ENCODE measurements at places on chromosomes 3 and 15.

DNA sequence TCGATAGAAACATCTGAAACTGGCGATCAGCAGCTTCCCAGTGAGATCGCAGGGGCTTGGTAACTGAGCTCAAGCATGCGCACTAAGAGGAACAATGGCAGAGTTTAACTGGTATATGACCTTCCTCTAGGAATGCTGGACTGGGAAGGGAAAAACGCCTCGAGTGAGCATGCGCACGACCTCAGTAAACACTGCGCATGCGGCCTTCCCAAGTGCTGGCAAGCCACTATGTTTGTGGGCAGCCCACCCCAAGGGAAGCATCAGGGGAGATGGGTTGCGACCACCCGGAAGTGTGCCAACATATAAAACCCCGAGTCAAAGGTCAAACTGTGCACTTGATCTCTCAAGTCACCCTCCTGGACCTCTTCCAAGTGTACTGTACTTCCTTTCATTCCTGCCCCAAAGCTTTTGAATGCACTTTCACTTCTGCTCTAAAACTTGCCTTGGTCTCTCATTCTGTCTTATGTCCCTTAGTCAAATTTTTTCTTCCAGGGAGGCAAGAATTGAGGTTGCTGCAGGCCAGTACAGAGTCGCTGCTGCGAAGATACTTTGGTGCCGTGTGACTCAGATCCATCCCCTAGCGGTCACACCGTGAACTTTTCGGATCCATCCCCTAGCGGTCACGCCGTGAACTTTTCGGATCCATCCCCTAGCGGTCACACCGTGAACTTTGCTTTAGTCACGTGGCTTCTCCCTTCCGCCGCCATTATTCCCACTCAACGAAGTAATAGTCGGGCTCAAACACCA lies 243.3 kb downstream of the FAM43A start:
- DNase-seq = no peak

GRCh38 chr3:78724859-78725258 lies 1042.9 kb downstream of the ROBO1 start:
- no peak for DNase-seq

GRCh38 chr15:101615414-101615985 lies 36.7 kb downstream of the TM2D3 start:
- DNase-seq = no peak

DNA sequence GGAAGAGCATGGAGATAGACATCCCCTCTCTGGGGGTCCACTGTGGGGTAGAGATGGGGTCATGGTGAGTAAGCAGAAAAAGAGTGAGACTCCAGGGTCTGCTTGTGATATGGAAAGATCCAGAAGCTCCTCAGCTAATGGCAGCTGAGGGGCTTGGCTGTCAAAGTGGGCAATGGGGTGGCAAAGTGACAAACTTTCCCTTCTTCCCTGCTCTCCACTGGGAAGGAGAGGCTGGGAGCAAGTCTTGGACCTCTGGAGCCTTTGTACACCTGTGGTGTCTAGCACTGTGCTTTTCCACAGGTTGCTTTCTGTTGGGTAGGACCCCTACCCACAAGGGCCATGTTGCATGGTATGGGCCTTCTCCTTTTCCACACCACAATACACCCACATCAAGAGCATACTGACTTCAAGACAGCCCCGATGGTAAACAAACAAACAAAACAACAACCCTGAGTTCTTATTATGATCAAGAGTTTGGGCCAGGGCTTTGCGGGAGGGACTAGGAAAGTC lies 3.5 kb downstream of the ITGA11 start:
- no peak for DNase-seq

GRCh38 chr15:81314378-81314777 lies 9.6 kb downstream of the STARD5 start:
- no peak for DNase-seq

DNA sequence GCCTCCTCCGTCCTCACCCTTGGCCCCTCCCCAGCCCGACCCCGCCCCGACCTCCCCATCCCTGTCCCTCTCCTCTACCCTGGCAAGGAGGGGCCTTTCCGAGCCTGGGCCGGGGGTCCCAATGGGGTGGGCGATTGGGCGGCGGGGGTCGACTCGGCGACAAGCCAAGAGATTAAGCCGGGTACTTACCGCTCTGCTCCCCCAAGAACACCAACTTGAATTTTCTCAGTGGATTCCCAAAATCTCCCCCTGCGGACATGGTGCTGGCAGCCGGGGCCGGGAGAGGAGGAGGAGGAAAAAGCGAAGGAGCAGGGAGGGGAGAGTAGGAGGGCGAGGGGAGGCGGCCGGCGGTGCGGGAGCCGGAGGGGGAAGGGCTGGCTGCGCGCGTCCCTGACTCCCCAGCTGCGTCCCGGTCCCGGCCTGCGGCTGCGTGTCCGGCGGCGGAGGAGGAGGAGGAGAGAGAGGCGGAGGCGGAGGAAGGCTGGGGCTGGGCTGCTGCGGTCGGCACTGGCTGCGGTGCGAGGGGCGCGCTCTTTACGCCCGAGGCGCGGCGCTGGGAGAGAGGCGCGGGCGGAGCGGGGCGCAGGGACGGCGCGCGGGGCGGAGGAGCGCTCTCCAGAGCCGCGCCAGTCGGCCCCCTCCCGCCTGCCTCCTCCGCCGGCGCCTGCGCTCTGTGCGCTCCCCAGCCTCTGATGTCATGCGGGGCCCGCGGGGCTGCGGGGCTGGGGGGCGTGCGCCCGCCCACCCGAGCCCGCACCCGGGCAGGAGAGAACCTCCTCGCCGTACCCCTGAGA lies at the start of gene RAB6B:
RAB6B (minus strand) TSS at position 675 of the 794 bp plus-strand sequence; CDS start at position 259, 416 bp downstream.
- DNase-seq = no peak

DNA sequence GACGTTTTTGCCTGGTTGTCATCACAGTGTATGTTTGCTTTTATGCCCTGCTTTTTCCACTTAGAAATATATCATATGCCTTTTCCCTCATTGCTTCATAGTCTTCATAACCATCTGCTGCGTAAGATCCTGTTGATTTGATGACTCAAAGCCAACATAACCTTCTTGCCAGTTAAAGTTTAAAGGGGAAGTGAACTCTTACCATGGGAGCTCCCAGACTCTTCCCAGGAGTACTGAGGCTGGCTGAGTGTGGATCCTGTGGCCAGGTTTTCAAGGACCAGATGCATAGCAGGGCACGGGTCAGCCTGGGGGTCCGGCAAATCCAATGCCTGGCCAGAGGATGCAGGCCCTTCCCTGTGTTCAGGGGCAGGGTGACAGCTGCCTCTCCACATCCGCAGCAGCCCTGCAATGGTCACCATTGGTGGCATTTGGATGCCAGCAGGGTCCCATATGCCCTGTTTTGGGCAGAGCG lies 42.0 kb upstream of the SACM1L start:
- DNase-seq = no peak

DNA sequence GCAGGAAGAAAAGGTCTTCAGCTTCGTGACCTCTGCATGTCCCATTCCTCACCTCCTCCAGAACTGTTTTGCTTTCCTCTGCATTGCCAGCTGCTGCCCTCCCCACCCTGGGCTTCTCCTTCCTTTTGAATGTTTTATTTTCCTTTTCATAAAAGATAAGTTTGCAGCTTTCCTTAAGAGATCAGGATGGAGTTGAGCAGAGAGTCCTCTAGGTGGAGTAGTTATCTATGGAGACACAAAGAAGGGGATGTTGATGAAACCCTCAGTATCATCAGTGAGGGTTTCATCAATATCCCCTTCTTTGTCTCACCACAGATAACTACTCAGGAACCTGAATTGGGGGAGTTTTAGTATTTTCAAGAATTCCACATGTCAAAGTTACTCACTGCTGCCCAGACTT lies 19.0 kb upstream of the SLC25A36 start:
- no peak for DNase-seq

DNA sequence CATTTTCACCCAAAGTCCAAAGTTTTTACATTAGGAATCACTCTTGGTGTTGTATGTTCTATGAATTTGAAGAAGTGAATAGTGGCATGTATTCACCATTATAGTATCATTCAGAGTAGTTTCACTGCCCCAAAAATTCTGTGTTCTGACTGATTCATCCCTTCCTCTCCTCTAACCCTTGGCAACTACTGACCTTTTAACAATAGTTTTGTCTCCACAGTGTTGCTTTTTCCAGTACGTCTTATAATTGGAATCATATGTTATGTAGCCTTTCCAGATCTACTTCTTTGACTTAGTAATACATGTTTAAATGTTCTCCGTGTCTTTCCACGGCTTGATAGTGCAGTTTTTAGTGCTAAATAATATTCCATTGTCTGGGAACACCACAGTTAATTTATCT lies 379.0 kb upstream of the SGO1 start:
- no peak for DNase-seq

- no peak for DNase-seq
These were observed 951 bp downstream of the TARS3 start for GRCh38 chr15:101723171-101723873.

- DNase-seq = no peak
These were observed 53.5 kb upstream of the VGLL3 start for GRCh38 chr3:87044409-87044808.

DNA sequence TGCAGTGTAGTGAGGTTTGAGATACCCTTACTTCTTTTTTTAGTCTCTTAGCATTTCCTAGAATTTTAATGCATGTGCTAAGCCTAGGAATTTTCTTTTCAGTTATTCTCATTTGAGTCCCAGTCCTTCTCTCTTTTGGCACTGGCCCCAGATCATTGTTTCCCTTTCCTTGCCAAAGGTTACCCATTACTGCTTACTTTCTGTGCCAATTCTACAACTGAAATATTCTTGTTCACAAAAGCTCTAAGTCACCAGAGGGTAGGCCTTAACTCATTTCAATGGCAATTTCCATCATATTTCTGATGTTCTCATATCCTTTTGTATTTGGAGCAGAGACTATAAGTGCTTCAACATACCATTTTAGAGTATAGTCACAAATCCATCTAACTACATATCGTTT lies 199.6 kb upstream of the CBLB start:
- DNase-seq = no peak

DNA sequence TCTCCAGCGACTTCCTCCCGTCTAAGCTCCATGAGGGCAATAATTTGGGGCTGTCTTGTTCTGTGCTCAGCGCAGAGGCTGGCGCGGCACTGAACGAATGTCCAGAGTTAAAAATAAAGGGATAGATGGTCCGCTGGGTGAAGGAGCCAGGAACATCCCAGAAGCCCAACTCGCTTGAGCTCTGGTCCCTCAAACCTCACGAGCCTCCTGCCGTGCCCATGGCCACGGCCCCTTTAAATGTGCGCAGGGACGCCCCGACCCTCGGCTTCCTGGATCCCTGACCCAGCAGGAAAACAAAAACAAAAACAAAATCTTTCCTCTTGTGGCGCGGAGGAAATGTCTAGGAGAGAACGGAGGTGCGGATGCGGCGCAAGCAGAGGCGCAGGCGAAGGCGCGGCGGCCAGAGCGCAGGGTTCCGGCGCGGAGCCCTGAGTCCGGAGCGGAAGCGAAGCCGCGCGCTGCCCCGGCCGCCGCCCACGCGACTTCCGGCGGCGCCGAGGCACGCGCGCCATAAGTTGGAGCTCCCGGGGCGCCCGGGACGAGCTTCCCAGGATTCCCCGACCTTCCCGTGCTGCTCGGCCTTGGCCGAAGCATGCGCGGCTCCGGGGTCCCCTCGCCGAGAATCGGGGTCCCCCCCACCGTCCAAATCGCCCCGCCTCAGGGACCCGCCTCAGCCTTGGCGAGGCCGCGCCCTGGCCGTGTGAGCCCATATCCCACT lies 52.9 kb upstream of the WNT7A start:
- DNase-seq = no peak

- DNase-seq = no peak
These were observed 3.6 kb upstream of the GMPPB start for GRCh38 chr3:49727154-49727923.

DNA sequence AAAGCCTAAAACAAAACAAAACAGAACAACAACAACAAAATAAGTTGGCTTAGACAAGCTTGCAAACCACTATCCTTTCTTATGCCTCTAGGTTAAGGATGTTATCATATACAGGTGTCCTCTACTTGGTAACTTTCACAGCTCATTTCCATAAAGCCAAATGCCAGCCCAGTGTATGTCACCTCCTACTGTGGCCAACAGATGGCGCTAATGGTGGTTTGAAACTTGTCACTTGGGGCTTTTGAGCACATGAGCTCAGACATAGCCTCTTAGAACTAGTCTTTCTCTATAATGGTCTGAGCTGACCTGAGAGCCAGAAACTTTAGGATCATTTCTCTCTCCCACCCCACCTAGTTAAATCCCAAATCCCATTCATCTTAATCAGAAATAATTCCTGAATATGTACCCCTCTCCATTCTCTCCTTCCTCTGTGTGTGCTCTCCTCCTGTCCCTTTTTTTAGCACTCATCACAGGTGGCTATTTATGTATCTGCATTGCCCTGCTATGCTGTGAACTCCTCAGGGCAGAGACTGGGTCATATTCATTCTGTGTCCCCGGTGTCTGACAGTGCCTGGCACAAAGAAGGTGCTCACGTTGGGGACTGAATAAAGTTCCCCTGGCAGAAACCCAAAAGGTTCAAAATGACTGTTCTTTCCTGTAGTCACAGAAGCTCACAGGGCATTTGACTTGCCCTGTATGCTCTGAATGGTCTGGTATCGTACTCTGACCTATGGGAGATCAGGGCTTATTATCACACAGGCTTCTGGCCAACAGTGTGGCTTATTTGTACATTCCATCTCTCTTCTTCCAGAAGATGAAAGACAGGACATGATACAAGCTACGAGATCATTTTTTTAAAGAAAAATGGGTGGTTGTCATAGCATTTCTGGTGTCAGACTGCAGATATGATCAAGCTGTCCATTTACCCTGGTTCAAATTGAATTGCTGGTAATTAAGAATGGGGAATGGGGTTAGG lies 319.3 kb upstream of the AZI2 start:
- peak; percentile 17 for DNase-seq

DNA sequence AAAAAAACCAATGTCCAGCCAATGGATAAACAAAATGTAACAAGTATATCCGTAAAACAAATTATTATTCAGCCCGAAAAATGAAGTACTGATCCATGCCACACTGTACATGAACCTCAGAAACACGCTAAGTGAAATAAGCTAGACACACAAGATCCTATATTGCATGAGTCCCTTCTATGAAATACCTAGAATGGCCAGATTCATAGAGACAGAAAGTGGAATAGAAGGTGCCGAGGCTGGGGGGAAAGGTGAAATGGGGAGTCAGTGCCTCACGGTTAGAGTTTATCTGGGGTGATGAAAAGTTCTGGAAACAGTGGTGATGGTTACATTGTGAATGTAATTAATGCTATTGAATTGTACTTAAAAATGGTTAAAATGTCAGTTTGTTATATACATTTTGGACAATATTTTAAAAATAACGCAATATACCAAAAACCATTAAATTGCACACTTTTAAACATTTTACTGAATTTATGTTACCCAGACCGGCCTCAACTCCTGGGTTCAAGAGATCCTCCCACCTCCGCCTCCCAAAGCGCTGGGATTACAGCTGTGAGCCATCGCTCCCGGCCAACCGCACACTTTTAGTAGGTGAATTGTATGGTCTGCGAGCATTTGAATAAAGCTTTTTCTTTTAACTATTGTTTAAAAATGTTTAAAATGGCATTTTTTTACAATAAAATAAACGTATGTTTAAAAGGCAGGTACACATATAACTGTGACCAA lies 2.1 kb downstream of the RNF168 start:
- no peak for DNase-seq

Data from activated naive CD4-positive, alpha-beta T cell treated with anti-CD3 and anti-CD28 coated beads, Interleukin-2, amount 50 U/mL, for 16 hours (primary cell).